Prostate gland (tissue), 2 donors: ENCODE measurements at places on chromosomes 11 and 22. TPM values are rescaled to one million over a fixed set of nuclear protein-coding genes. Genes with fewer than 3 reads are reported as not detected.

The RIN1 gene
- total RNA-seq: 12.8 TPM

The TRIM34 gene
- 10.3 TPM for total RNA-seq

The SCN4B gene
- 5.6 TPM for total RNA-seq

The NPTXR gene
- 12.6 TPM for total RNA-seq

The CSNK2A3 gene
- total RNA-seq: 3.0 TPM

The PATE1 gene
- 3.5 TPM for total RNA-seq

The OR5M11 gene
- total RNA-seq: not detected

The TYR gene
- total RNA-seq: not detected

The SPI1 gene
- total RNA-seq: 6.8 TPM

The TMPRSS6 gene
- total RNA-seq: 0.45 TPM

The AIFM3 gene
- total RNA-seq: 1.8 TPM

The MMP11 gene
- total RNA-seq: 26.6 TPM

The CDC45 gene
- 11.5 TPM for total RNA-seq

The KCNA4 gene
- 0.51 TPM for total RNA-seq

The RASGRP2 gene
- 28.7 TPM for total RNA-seq

The LRP4 gene
- total RNA-seq: 10.8 TPM

The MPZL2 gene
- total RNA-seq: 103 TPM

The HTR3A gene
- total RNA-seq: not detected
